WERI-Rb-1 (cell line): ENCODE measurements at places on chromosomes 16 and 17.

DNA sequence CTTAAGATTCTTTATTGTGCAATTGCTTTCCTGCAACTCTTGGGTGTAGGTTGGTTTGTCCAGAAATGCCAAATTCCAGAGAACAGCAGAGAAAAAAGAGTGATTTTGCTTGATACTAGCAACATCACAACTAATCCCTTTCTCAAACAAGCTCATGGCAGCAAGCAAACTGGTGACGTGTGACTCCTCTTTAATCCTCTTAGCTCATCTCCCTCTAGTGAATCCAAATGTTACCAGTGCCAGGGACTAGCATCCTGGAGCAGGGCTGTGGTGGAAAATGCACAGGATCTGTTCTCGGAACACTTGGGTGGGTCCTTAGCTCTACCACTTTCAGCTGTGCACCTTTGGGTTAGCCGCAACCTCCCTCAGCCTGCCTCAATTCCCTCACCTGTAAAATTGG, 204.0 kb upstream of the CCL2 start:
- peak; percentile 56 for DNase-seq

GRCh38 chr16:87310610-87311009, 6.6 kb downstream of the C16orf95 start:
- no peak for DNase-seq

DNA sequence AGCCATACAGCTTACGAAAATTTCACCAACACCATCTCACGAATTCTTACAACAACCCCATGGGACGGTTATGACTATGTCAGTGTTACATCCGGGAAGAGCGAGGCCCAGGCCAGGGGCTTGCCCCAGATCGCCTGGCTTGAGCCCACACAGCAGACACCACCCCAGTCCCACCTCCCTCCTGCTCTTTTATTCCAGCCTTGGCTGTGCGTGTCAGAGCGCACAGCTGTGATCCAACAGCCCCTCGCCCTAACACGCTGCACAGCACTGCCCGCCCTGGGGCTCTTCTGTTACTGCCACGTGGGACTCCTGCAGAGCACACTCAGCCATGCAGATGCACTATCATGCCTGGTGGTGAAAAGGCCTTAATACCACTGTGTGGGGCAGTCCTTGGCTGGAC, 127.9 kb downstream of the ENGASE start:
- DNase-seq = no peak

DNA sequence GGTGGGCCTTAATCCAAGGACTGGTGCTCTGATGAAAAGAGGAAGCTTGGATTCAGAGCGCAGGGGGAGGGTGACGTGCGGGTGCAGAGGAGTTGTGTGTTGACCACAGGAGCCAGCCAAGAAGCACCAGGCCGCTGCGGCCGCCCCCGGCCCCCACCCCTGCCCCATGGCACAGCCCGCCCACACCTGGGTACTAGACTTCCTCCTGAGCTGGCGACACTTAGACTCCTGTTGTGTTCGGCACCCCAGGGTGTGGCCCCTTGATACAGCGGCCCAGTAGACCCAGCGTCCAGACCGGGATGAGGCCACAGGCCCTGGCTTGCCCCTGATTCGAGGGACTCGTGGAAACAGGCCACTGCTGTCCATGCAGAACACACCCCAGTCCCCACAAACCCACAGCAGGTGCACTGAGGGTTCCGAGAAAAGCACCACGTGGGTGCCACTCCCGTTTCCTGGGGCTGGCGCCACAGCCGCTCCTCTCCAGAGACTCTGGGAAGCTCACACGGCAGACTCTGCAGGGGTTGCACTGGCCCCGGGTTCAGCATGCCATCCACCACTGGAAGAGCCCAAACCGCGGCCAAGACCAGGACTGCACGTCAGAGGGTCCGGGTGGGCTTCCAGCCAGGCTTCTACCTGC, 5.7 kb upstream of the SNAI3 start:
- DNase-seq = no peak

GRCh38 chr16:30619202-30619601, 9.0 kb upstream of the ZNF689 start:
- DNase-seq = no peak

DNA sequence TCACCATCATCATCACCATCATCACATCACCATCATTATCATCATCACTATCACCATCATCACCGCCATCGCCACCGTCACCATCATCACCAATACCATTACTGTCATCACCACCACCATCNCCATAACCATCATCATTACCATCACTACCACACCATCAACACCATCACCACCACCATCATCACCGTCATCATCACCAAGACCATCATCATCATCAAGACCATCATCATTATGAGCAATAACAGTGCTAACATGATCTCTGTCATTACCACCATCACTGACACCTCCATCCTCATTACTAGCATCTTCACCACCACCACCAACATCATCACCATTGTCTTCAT, 16.1 kb upstream of the ZNF469 start:
- no peak for DNase-seq

DNA sequence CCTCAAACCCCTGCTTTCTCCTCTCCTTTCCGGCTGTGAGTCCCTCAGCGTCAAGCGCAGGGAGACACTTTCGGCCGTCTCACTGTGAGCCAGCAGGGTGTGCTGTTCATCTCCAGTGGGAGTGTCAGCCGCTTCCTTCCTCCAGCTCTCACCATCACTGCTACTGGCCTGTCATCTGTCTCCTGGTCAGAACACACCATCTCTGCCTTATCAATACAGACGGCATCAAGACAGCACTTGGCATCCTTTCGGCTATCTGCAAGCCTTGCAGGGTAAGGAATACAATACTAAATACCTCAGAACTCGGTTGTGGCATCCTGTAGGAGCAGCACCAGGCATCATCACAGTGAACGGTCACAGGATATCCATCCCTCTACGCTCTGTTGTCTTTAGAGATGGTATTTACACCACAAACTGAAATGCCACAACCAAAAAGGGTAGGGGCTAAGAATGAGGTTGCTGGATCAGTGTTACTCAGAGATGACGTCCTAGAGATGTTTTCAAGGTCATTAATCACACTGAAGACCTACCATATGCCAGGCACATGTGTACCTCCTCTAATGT, 20.7 kb upstream of the CMTM4 start:
- DNase-seq = peak; percentile 68
